ENCODE measurements at places on chromosomes 2 and 18.

DNA sequence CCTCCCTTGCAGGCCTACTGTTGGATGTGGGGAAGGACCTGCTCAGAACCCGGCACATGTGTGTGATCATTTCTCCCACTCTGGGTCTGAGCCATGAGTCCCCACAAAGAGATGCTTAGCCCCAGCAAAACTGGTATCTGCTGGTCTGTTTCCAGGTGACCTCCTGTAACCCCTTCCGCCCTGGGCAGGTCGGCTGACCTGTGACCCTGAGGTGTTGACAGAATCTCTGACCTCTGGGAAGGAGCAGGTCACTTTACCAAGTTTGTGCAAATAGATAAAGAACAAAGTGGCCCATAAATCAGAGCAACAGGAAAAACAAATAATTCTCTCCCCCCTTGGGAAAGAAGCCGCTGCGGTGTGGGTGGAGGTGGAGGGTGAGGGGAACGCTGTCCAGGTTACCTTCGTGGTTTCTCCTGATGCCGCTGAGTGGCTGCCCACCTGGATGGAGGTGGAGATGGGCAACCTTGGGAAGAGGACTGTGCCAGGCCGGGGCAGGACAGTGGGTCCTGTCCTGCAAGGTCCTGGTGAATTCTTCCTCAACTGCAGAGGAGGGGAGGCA, 174.0 kb upstream of the MYCN start:
- no peak for DNase-seq

DNA sequence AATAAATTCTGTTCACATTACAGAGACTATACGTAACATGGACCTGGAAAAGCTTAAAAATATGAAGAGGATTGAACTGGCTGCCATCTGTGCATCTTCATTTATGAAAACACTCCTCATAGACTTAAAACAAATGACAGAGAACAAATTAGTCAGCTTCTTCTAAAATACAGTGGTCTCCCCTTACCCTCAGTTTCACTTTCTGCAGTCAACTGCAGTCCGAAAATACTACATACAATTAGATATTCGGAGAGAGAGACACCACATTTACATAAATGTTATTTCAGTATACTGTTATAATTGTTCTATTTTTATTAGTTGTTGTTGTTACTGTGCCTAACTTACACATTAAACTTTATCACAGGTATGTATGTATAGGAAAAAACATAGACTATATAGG, 6.5 kb downstream of the RNF103 start:
- no peak for DNase-seq

GRCh38 chr2:106961328-106961727, 75.4 kb upstream of the ST6GAL2 start:
- peak; percentile 7 for DNase-seq

DNA sequence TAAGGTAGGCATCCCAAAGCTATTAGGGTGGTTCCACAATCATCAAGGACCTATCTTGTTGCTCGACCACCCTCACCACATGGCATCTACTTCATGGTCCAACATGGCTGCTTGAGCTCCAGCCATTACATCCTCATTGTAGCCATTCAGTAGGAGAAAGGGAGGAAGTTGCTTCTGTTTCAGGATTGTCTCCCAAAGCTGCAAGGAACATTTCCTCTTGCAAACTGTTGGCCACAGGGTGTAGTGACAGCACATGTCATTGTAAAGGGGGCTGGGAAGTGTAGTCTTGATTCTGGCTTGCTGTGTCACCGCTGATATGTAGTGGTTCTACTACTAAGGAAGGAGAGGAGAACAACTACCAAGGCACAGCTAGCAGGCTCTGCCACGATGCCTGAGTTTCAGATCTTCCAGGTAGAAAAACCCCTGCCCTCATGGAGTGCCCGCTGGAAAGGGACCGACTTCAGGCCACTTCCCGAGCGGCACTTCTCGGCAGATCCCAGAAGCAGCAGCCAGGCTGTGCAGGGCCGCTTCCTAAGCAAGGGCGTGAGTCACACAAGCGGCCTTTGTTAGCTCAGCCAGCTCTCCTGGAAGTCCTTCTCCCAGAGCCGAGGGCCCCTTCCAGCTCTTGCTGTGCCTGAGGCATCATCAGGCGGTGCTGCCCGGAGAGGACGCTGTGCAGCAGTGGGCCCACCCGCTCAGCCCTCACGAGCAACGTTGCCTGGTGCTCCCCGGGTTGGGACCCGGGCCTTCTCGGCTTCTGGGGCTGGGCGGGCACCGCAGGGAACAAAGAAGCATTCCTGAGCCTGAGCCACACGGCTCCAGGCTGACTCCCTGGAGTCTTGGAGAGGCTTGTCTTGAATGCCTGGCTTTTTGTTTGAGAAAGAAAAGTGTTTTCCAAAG, 58.2 kb downstream of the HS6ST1 start:
- no peak for DNase-seq

- DNase-seq, result no peak
These were observed 348.2 kb upstream of the VRK2 start for GRCh38 chr2:57698392-57698791.

GRCh38 chr2:99865818-99866676, 276.3 kb downstream of the AFF3 start:
- DNase-seq, result no peak

DNA sequence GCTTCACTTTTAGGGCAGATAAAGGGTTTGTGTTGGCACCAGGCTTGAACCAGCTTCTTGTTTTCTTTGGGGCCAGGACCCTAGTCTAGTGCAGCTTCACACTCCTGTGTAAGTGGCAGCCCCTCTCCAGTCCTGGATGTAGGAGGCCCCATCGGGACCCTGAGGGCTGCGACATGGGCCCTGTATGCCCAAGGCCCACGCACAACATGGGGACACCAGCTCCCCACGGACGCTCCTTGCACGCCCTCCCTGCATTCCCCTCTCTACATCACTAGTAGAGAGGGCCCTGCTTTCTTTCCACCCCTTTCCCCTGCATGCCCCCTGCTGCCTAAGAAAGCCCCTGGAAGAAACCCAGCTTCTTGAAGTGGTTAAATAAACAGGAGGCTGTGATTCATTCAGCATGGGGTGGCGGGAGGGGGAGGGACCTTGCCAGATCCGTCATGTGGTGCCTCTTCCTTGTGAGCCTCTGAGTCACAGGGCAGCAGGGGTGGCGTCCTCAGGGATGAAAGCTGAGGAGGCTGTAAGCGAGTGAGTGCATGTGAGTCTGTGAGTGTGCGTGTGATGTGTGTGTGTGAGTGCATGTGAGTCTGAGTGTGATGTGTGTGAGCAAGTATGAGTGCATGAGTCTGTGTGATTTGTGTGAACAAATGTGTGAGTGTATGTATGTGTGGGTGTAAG, 42.5 kb downstream of the COPS8 start:
- DNase-seq, result peak; percentile 54

- DNase-seq, result no peak
These were observed 84.4 kb downstream of the TMEM131 start for GRCh38 chr2:97911206-97911921.

DNA sequence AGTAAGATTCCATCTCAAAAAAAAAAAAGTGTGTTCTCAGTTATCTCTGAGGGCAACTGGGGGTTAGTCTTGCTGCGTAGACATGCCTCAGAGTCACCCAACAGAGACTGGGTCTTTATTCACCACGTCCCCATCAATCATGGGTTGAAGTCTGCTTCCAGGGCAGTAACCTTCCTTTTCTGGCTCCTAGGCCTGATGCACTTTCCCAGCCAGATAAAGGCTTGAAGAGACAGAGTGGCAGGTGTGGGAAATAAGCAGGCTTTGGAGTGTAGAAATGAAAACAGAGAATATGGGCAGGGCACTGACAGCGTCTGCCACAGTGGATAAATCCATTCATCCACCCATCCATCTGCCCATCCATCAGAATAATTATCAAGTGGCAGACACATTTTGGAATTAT, 134.1 kb upstream of the LGALSL start:
- DNase-seq, result no peak

DNA sequence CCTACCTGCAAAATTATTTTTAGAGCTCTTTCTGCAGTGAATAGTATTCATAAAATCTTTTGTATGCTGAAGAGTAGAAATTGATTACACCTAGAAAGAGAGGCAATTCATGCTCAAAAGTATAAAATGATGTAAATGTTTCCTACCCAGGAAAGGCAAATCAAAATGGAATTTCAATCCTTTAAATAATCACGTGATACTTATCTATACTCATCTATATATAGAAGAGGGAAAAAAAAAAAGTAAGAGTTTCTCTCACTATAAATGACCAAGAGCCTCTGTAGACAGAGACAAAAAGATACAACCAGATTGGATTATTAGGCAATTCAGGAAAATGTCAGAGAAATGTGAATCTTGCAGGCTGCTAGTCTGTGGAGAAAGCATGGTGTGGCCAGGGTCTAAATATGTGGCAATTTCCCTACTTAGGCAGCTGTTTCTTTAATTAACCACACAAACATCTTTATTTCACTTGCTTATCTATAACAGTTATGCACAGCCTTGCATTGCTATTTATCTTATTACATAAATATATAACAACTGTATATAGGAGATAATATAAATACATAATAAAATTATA, 39.5 kb downstream of the METTL8 start:
- no peak for DNase-seq

DNA sequence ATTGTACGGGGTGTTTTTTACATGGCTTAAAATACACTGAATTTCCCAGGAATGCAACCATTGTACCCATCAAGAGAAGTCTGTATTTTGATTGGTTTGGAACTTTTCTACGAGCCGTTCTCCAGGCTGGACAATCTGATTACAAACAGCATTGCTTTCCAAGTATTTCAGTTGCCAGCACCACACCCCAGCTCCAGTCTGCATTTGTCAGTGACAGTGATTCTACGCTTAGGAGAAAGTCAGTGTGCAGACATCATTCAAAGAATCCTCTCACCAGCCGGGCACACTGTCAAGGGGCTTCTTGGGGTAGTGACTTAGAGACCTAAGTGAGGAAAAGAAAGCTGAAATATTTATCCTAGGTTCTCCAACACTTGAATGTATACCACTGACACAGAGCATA, 194.1 kb downstream of the ANAPC1 start:
- no peak for DNase-seq

GRCh38 chr2:134338208-134338607, 84.3 kb downstream of the MGAT5 start:
- DNase-seq, result no peak

- no peak for DNase-seq
These were observed 102.9 kb downstream of the TPO start for GRCh38 chr2:1515986-1516797.

GRCh38 chr2:72971036-72971435, 53.7 kb downstream of the EMX1 start:
- no peak for DNase-seq

- DNase-seq, result peak; percentile 30
These were observed 10.0 kb upstream of the CELF4 start for GRCh38 chr18:37575646-37576045.

DNA sequence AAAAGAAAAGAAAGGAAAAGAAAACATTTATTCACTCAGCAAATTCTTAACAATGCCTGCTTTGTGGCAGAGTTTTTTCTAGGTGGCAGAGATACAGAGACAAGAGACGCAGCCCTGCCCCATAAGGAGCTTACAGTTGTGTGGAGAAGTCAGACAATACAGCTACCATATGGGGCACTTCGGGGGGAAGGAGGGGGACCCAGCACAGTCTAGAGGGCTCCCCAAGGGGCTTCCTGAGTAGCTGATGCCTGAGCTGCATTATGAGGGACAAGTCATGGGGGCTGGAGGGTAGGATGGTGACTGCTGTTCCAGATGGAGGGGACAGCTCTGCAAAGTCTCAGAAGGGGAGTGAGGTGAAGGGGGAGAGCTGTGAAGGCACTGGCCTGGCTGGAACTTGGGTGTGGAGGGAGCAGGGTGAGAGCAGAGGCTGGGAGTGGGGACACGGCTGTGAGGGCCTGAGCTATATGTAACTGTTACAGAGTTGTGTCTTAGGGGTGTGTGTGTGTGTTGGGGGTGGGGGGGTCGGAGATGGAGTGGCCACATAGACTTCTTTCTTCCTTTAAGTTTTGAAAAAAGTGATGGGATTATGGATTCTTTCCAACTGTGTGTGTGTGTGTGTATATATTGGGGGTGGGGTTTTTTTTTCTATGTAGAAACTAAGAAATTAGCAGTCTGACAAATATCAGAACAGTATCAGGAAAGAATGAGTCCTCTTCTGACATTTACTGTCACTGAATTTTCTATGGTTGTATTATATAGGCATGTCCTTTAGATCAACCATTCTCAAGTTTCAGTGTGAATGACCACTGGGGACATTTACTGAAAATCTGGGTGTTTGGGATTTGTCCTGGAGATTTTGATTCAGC, 66.0 kb upstream of the HAAO start:
- no peak for DNase-seq

- peak; percentile 85 for DNase-seq
These were observed 86.5 kb upstream of the EPB41L3 start for GRCh38 chr18:5630057-5630899.

- no peak for DNase-seq
These were observed 33.5 kb downstream of the MGAT5 start for GRCh38 chr2:134287323-134287722.

GRCh38 chr18:23710068-23710527, 20.8 kb downstream of the LAMA3 start:
- DNase-seq, result no peak

GRCh38 chr2:60309336-60309735, 244.1 kb downstream of the BCL11A start:
- DNase-seq, result no peak

DNA sequence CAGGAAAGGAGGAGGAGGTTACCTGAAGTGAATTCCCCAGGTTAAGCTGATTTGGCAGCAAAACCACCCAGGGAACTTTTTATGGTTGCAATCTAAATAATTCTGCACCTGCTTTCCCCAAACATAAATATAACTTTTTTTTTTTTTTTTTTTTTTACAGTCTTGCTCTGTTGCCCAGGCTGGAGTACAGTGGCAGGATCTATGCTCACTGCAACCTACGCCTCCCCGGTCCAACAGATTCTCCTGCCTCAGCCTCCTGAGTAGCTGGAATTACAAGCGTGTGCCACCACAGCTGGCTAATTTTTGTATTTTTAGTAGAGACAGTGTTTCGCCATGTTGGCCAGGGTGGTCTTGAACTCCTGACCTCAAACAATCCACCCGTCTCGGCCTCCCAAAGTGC, 16.1 kb upstream of the PPP1CB start:
- no peak for DNase-seq

DNA sequence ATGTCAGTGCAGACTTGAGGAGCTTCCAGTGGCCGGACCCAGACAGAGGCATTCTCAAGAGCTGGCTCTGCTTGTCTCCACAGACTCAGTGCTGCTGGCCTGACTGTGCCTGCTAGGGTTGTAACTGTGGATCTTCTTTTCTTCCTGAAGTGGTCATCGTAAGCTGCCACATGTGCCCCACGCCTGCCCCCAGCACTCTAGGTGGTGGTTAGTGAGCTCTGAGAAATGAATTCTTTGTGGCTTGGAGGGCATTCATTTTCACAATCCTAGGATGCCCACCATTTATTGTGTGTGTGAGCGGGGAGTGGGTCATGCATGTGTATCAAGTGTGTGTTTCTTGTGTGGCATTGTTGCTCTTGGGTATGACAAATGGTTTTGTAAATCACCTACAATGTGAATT, 23.1 kb downstream of the RAB12 start:
- DNase-seq, result no peak

- no peak for DNase-seq
These were observed 243.0 kb downstream of the RPRM start for GRCh38 chr2:153235516-153235915.

DNA sequence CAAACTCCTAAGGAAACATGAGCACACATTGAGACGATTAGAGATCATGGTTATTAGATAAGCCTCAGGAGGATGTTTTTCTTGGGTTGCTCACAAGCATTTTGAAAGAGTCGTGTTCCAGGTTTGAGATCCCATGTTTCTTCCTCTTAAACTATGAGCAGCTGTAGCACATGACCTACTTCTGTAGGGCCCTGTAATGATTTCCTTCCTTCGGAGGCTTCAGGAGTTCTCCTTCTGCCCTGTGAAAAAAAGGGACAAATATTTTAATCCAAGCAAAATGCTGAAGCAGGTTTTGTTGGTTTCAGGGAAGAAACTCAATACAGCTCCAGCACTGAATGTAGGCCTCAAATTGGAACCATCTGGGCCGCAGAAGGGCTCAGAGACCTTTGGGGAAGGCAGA, 82.6 kb downstream of the POU3F3 start:
- DNase-seq, result no peak

Data from NCI-H1436 (cell line).